ENCODE measurements at places on chromosomes 1 and 21.

GRCh38 chr1:68173283-68173935 lies 58.9 kb downstream of the WLS start:
- DNase-seq: no peak

GRCh38 chr21:14870853-14871149 lies 194.0 kb downstream of the NRIP1 start:
- DNase-seq: no peak

DNA sequence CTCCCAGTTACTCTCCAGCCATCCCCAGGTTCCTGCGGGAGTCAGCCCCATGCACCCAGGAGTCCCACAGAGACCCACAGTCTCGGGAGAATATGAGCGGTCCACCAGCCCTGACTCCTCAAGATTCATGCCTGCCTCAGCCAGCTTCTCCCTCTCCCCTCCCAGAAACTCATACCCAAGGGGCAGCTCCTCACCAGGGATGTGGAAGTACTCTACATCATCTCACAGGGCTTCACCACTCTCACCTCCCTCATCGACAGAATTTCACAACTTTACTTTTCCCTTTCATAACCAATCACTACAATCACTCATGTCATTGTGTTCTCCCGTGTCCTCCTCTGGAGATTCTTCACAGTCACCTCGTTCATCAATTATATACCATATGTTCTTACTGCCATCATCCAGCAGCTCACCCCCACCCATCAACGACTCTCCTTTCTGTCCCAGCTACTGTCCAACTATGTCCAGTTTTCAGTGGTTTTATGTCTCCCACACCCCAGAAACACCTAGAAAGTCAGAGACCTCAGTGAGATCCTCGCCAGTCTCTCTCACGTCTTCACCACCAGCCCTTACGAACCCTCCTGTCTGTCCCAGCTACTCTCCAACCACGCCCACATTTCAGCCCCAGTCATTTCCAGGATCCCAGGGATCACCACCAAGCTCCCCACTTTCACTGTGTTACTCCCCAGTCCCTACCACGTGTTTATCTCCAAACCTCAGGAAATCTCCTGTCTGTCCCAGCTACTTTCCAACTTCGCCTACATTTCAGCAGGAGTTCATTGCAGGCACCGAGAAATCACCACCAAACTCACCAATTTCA lies 1530.1 kb upstream of the TPTE start:
- DNase-seq: no peak

- no peak for DNase-seq
Measured at GRCh38 chr1:152525080-152525641, 10.9 kb downstream of the CRCT1 start.

DNA sequence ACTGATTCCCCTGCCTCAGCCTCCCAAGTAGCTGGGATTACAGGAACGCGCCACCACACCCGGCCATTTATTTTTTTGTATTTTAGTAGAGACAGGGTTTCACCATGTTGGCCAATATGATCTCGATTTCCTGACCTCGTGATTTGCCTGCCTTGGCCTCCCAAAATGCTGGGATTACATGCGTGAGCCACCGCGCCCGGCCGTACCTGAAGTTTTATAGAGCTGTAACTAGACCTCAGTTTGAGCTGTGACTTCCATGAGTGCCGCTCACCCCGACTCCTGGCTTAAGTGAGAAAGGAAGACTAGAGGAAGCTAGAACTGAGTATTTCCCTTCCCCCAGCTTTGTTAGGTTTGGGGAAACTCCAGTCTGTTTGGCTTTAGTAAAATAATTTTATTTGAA lies 1283.1 kb downstream of the KCNT2 start:
- no peak for DNase-seq

DNA sequence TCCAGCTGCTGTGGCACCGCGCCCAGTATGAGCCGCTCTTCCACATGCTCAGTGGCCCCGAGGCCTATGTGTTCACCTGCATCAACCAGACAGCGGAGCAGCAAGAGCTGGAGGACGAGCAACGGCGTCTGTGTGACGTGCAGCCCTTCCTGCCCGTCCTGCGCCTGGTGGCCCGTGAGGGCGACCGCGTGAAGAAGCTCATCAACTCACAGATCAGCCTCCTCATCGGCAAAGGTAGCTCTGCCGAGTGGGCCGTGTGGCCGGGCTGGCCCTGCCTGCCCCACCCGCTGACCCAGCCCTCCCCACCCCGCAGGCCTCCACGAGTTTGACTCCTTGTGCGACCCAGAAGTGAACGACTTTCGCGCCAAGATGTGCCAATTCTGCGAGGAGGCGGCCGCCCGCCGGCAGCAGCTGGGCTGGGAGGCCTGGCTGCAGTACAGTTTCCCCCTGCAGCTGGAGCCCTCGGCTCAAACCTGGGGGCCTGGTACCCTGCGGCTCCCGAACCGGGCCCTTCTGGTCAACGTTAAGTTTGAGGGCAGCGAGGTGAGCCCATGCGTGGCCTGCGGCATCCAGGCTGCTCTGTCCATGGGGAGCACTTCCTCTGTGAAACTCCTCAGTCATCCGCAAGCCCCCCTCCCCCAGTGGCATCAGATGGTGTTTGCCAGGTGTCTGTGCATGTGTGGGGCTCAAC lies 64.2 kb downstream of the PIK3CD start:
- no peak for DNase-seq

DNA sequence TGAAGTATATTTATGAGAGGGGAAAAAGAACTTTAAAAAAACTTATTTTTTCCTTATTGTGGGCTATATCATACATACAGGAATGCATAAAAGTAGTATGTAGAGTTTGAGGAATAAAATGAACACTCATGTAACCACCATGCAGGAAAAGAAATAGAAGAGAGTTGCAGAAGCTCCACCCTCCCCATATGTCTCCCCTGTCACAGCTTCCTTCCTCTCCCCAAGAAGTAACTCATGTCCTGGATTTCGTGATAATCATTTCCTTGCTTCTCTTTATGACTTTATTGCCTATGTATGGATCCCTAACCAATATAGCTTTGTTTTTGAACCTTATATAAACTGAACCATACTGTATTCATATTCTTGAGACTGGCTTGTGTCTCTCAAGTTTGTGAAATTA lies 126.4 kb downstream of the ZZZ3 start:
- no peak for DNase-seq
